SK-MEL-5 (cell line): ENCODE measurements at places on chromosomes 4 and X.

GRCh38 chrX:65407157-65407626 is 127.4 kb downstream of the LAS1L start:
- no peak for DNase-seq

GRCh38 chr4:39324897-39325613 is 41.1 kb downstream of the RFC1 start:
- no peak for DNase-seq

GRCh38 chr4:3039706-3040366 is 34.5 kb downstream of the HTT-AS start:
- DNase-seq: no peak

GRCh38 chrX:13165266-13166189 is 121.1 kb upstream of the FAM9C start:
- DNase-seq: no peak

DNA sequence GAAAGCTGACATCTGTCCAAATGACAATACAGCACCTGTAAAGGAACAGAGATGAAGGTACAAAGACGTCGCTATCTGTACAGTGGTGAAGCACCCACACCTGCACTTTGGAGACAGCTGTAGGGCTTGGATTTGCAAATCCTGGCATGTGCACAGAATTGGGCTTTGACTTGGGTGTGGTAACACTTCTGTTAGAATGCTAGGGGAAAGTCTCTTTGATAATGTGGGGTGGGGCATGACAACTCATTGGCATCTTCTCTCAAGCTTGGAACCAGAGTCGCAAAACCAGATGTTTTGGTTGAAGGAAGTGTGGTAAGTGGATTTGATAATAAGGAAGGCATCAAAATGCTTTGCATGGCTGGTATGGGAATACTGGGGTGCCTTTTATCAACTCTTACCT is 55.5 kb downstream of the VCX3B start:
- no peak for DNase-seq

DNA sequence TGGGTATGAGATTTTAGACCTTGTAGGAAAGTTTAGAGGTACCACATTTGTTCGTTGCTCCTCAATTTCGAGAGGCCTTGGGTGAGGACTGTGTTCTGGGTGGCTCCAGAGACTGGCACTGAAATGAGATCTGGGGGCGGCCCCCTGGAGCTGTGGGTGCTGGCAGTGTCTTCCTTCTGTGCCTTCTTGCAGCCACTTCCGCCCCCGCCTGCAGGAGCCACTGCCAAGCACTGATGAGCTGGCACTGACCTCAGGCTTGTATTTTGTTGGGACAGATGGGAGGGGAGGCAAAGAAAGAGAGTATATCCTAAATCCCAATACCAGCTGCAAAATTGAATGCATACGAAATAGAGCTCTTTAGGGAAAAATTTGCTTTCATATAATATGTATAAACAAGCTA is 64.5 kb upstream of the CLDN34 start:
- no peak for DNase-seq

GRCh38 chr4:180909279-180909678 is 1333.9 kb upstream of the TENM3 start:
- DNase-seq: peak; percentile 65

GRCh38 chr4:108126806-108127205 is 41.9 kb downstream of the LEF1 start:
- no peak for DNase-seq

DNA sequence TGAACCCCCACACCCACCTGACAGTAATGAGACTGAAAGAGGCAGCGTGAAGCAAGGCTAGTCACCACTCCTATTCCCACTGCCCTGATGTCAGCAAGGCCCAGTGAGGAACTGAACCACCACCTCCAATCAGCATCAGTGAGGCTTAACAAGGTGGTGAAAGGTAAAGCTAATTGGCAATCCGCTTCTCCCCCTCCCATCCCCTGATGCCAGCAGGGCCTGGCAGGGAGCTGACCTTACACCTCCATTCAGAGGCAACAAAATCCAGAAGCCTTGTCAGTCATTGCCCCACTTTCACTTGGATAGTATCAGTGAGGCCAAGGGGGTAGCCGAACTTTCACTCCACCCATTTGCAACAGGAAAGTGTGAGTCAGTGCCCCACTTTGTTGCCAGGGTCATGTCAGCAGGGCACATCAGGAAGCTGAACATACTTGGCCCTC is 60.8 kb downstream of the AWAT2 start:
- DNase-seq: no peak

DNA sequence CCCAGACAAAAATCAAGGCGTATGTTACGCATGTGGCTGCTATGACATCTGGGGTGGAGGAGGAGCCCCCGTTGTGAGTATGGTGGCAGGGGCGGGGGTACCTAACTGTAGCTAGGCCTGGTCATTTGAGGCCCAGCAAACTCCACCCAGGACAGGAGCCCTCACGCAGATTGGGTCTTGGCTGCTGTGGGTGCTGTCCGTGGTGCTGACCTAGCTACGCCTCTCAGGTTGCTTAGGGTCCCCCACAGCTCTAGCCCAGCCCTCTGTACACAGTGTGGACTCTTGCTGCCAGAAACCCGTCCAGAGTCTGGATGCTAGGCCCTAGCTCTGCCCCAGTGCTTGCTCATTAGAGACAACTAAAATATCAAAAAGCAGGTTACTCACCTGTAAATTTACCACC is 146.7 kb upstream of the PSAPL1 start:
- no peak for DNase-seq
